ENCODE measurements at places on chromosomes 6 and 20. TPM values are rescaled to one million over a fixed set of nuclear protein-coding genes. Genes with fewer than 3 reads are reported as not detected.

DNA sequence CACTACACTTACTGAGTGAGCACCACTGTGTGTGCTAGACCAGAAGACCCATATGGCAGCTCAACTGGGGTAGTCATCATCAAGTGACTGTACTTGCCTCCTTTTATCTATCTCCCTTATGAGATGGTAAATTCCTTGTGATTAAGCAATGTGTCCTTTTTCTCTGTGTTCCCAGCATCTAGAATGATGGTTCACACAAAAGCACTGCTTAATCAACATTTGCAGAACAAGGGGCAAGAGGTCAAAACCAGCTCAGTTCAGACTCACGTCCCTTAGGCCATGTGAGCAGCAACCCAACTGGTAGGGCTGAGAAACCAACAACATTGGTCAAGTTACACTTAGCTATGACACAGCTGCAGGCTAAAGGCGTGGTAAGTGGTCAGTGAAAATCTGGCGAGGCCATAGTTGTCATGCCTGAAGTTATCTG, 10.0 kb downstream of the TRAM2 start:
- DNase-seq, result peak; percentile 98

- peak; percentile 45 for DNase-seq
Observed at GRCh38 chr6:107124934-107125348, 9.6 kb upstream of the BEND3 start.

DNA sequence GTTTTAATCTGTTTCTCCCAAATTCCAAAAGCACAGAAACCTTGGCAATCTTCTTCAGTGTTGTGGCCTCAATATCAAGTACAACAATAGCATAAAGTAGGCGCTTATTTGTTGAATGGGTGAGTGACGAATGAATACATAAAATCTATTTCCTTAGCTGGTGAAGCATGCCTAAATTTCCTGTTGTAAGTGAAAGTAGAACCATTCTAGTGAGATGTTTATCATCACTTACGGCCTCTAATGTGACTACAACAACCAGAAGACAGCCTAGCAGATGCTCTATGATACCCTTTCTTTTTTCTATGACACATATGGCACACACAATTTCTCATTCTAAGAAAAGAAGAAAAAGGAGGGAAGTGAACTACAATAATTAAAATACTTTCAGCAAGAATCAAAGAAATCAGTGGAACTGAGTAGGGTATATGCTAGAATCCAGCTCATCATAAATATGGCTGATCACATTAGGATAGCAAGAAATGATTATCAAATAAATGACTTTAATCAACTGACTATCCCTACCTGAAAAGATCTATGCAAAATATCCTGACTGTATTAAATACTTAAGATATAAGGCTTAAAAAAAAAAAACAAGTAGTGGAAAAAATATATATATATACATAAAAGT, 67.4 kb downstream of the BTBD9 start:
- DNase-seq, result peak; percentile 32

- DNase-seq, result peak; percentile 15
Observed at GRCh38 chr20:4519534-4519933, 202.2 kb upstream of the PRND start.

Gene BPIFB4
- not detected for total RNA-seq

Measured in renal cortical epithelial cell (primary cell).